ENCODE measurements at places on chromosomes 5 and 9.

DNA sequence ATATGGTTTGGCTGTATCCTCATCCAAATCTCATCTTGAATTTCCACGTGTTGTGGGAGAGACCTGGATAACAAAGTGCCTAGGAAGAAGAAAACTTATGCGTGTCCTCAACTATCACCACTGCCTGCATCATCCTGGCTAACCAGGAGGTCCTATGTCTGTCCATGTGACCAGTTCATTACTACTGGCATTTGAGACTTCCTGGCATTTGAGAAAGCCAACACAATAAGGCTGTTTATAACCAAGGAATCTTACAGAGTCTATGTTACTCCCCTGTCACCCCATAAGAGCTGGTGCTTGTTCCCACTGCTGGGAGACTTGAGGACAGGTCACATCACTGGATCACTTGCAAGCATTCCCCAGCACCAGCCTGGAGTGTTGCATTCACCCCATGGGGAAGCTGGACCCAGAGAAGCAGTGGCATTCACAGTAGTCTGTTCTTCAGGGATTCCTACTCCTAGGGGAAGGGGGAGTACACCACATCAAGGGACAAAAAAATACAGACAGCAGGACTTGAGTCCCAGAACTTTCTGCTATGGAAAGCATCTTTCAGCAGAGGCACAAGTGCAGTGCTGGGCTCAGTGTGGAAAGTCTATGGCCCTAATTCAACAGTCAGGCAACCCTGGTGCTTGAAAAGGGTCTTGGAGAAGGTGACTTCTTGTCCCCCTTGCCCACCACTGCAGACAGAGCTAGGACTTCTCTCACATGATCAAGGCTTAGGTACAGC, 717.1 kb downstream of the SEMA5A start:
- no peak for DNase-seq

- no peak for DNase-seq
These were observed 76.1 kb downstream of the UHRF2 start for GRCh38 chr9:6489099-6489498.

DNA sequence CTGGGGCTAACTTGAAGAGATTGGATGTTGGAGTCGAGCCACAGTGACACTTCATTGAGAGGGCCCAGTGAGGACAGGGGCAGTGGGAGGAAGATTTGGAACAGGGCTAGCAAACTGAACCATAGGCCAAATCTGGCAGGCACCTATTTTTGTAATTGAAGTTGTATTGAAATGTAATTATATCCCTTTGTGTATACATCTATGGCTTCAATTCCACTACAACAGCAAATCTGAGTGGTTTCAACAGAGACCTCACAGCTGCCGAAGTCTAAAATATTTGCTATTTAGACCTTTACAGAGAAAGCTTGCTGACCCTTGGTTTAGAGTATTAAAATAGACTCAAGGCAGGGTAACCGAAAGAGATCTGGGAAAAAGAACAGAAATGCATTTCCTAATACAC, 4.7 kb upstream of the TNFSF8 start:
- no peak for DNase-seq

DNA sequence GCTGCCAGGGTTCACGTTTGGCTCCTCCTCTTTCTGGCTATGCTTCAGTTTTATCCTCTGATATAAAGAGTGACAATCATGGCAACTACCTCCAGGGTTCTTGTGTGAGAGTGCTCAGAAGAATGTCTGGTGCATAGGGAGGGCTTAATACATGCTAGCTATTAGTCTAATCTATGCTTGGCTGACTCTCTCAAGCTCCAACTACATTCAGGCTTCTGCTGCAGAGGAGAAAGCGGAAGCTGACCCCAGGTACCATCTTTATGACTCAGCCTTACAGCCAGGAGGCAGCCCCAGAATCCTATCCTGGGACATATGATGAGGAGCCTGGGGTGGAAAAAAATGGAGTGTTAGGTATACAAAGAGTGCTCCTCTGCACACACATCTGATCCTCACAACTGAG, 32.1 kb upstream of the RASGRF2 start:
- no peak for DNase-seq

DNA sequence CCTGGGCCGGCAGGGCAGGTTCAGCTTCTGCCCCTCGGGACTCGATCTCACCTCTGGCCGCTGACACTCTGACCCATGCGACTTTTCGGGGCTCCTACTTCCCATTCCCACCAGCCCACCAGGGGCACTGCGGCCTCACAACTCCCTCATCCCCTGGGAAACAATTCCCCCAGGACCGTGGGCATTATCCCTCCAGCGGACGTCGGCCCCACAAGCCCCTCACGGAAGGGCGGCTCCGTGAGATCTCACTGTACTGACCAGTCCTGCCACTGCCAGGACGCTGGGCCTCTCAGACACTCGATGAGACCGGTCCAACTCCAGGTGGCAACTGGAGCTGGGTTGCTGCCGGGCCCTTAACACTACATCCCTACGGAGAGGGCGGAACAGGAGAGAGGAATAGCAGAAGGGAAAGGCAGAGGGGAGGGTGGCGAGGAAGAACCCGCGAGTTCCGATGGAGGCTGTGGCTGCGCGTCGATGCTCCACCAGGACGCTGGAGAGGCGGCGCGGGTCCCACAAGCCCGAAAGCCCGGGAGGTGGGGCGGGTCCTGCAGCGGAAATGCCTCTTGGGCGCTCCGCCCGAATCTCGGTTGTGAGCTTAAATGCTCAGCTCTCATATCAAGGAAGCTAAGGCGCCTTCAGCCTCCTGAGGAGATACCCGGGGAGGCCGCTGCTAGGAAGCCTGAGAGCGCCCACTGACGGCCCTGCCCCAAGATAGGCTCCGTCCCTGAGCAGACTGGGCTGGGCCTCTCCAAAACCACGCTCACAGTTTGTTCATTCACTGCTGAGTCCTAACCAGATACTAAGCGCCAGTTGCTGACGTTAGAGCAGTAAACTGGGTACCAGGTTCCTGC, 36.3 kb downstream of the VCP start:
- DNase-seq = peak; percentile 43

- DNase-seq = no peak
These were observed 6.4 kb downstream of the TSPAN17 start for GRCh38 chr5:176653401-176654385.

DNA sequence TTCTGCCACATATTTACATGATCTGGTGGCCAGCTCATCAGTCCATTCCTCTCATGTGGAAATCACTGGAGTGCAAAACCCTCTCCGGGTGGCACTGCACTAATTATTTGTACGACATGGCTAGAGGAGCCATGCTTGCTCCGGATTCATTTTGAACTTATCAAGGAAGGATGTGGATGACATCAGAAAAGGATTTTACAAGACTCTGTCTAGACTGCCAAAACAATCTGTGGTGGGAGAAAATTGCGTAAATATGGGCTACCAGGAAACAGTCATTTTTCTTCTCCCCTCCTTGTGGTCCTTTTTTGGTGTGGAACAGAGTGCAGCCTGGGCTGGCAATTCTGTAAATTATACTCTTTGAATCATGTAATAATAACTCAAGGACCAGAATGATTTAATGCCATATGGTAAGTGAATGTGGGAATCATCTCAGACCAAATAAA, 123.4 kb upstream of the IFNE start:
- no peak for DNase-seq

- DNase-seq = no peak
These were observed 128.9 kb upstream of the SPEF2 start for GRCh38 chr5:35488791-35489190.

GRCh38 chr5:87746341-87746740, 333.6 kb upstream of the CCNH start:
- no peak for DNase-seq

GRCh38 chr9:91392435-91392834, 30.7 kb upstream of the AUH start:
- DNase-seq = no peak

Data from fibroblast of the conjunctiva (primary cell).